ENCODE measurements at places on chromosomes 5 and 9. TPM values are rescaled to one million over a fixed set of nuclear protein-coding genes. Genes with fewer than 3 reads are reported as not detected.

MYO10 gene
- polyA plus RNA-seq, result 0.26 TPM

TIMD4 gene
- polyA plus RNA-seq, result 9.4 TPM

EIF4E1B gene
- polyA plus RNA-seq, result not detected

KLF4 gene
- not detected for polyA plus RNA-seq

CD72 gene
- polyA plus RNA-seq, result 3.0 TPM

GFRA3 gene
- polyA plus RNA-seq, result not detected

GPRIN1 gene
- polyA plus RNA-seq, result 3.5 TPM

COL27A1 gene
- polyA plus RNA-seq, result not detected

GGTA1 gene
- 0.41 TPM for polyA plus RNA-seq

CCDC192 gene
- polyA plus RNA-seq, result 0.20 TPM

WNT8A gene
- not detected for polyA plus RNA-seq

IFNA21 gene
- not detected for polyA plus RNA-seq

MARVELD2 gene
- polyA plus RNA-seq, result 3.6 TPM

ROR2 gene
- not detected for polyA plus RNA-seq

SLC23A1 gene
- 1.5 TPM for polyA plus RNA-seq

PCDHGB4 gene
- not detected for polyA plus RNA-seq

CDKN2B-AS1 gene
- polyA plus RNA-seq, result 0.78 TPM

SHROOM1 gene
- 0.82 TPM for polyA plus RNA-seq

TLX3 gene
- polyA plus RNA-seq, result not detected

GABRG2 gene
- polyA plus RNA-seq, result not detected

PDZD2 gene
- 0.39 TPM for polyA plus RNA-seq

PCDHGB3 gene
- not detected for polyA plus RNA-seq

ADAMTS12 gene
- polyA plus RNA-seq, result 12.9 TPM

LMX1B gene
- polyA plus RNA-seq, result not detected

SMC5 gene
- 16.8 TPM for polyA plus RNA-seq

MCTP1 gene
- 17.0 TPM for polyA plus RNA-seq

EXD3 gene
- 3.7 TPM for polyA plus RNA-seq

All from GM12878 (cell line).